ENCODE measurements at places on chromosomes 2 and 18.
A peak's percentile ranks its signal among the peaks of the same experiment; 100 is the strongest.

GRCh38 chr2:72833084-72833714, 7.4 kb upstream of the EXOC6B start:
- peak; percentile 62 for DNase-seq

- DNase-seq, result no peak
These were observed 63.6 kb upstream of the SH3RF3 start for GRCh38 chr2:109065391-109065734.

DNA sequence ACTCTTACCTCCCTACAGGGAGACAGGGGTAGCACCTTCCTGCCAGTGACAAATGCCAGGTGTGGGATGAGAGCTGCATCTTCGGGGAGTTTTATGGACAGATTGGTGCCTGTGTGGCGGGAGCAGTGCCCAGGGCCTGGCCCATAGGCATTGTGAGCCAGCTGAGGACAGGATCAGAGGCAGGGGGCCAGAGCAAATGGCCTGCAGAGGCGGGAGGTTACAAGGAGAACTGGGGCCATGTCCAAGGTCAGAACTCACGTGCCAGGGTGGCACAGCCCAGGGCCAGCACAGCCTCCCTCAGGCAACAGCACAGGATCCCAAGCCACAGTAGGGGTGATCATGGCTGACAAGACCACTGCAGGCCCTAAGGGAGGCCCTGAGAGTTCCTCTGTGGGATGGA, 40.2 kb upstream of the MCFD2 start:
- no peak for DNase-seq

GRCh38 chr2:19751631-19752030, 150.2 kb downstream of the TTC32 start:
- DNase-seq, result no peak

DNA sequence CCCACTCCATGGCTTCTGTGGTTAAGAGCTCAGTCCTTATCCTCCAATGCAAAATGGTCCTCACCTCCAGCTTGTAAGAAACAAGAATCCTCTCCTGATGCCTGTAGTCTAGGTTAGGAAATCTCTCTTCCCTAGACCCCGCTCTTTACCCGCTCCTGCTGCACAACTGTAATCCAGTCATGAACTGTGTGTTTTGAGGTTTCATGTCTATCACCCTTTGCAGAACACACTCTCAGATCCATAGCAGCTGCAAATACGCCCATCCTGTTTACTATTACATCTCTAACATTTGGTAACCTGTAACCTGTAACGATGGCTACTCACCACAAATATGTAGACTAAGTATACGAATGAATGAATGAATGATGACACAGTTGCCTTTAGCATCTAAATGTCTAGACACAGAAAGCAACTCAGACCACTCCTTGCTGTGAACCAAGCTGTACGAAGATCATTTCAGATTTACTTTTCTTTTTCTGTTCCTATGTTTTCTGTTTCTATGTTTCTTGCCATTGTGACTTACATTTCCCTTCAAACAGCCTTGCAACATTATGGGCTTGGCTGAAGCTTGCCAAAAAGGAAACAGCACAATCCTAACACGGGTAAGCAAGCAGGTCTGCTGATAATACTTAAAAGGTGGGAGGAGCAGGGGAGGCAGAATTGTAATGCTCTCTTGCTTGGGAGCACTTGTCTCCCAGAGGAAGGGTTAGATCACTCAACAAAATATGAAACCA, 53.7 kb downstream of the EPHA4 start:
- DNase-seq, result no peak

DNA sequence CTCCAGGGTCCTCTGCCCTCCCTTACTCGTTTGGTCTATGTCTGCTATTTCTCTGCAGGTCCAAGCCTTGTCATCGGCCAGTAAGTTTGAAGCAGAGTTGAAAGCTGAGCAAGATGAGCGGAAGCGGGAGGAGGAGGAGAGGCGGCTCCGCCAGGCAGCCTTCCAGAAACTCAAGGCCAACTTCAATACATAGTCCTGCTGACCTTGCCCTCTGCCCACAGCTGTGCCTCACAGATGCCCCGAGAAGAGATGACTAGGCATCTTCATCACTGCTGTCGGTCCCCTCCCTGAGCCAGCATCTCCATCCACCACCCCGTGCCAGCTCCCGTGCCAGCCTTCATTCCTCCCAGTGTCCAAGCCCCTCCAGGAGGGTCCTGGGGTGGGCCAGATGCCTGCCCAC, 15.6 kb upstream of the GIGYF2 start:
- DNase-seq, result no peak

DNA sequence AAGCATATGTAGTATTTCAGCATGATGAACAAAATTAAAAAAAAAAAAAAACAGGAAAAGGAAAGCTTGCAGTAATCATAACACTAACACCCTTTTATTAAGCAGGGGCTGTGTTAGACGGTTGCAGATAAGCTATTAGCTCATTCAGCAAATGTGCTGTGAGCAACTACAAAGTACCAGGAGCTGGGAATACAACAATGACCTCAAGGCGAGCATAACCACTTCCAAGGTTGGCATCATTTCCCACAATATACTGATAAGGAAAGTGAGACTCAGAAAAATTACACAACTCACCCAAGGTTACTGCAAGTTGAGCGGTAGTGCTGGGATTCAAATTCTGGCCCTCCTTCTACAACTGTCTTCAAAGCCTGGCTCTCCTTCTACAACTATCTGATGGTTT, 38.2 kb upstream of the ACTR3 start:
- peak; percentile 27 for DNase-seq

- no peak for DNase-seq
These were observed 356.2 kb upstream of the SMIM21 start for GRCh38 chr18:75783566-75784281.

GRCh38 chr2:112642966-112643365, 2.8 kb upstream of the SLC20A1 start:
- DNase-seq, result peak; percentile 38

DNA sequence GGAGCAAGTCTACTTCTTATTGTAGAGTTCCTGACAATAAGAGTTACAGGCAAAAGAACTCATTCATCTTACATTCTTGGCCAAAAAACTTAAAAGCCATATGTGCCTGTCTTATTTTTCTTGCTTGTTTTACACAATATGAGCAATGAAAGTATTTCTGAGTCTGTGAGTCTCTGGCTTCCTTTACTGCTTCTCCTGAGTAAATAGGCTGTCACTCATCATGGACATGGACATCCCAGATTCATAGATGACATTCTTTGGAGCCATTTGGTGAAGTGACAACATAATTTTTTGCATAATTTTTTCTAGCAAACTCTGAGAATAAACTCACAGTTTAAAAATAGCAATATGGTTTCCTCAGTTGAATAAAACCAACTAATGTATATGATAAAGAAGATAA, 179.3 kb downstream of the SNTG2 start:
- DNase-seq, result no peak

DNA sequence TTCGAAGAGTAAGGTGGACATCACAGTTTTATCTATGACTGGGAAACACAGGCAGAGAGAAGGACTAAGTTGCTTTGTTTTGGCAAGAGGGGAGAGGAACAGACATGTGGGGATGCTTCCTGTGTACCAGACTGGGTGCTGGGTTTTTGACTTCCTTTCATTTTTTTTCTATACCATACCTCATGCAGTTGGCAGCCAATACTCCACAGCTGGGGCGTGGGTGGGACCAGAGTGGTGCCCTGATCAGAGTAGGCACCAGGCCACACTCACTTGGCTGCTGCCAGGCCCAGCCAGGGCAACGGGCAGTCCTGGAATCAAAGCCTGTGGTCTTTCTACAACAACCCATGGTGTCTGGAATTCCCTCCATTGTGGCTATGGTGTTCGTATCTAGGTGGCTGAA, 45.2 kb downstream of the SH3RF3 start:
- no peak for DNase-seq

DNA sequence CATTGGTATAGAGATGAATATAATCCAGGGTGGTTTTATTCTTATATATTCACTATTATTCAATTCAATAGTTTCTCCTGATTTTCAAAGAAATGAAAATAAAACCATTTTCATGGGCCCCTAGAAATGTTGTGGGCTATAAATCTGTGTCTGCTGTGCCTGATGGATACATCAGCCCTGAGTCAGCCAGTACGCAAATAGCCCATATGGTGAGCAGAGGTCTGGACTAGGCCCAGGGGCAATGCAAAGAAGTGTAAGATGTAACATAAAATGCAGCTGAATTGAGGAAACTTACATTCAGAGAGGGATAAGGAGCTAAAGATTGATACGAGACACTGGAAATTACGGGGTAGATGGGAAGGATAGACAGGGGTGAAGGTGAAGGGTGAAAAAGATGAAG, 122.5 kb downstream of the MAIP1 start:
- DNase-seq, result no peak

DNA sequence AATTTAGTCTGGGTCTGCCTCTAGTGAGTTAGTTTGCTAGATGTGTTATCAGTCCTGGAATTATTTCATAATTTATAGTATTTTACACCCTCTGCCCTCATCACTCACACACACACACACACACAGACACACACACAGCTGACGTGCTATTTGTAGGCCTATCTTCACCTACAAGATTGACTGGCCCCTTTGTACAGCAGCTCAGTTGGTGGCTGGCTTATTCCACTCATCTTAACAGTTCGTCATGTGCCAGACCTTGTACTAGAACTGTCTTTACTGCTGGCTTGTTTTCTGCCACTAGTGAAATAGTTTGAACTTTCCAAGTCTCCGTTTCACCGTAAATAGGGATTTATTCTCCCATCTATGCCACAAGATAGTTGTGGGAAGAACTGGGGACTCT, 21.3 kb downstream of the CENPO start:
- no peak for DNase-seq

- peak; percentile 27 for DNase-seq
These were observed 66.4 kb downstream of the TSHZ1 start for GRCh38 chr18:75276818-75277609.

- no peak for DNase-seq
These were observed 445.7 kb upstream of the FANCL start for GRCh38 chr2:58686776-58687175.

GRCh38 chr2:69073928-69074570, 61.1 kb downstream of the ANTXR1 start:
- DNase-seq, result peak; percentile 29

GRCh38 chr2:97935719-97936161, 60.0 kb downstream of the TMEM131 start:
- peak; percentile 18 for DNase-seq

DNA sequence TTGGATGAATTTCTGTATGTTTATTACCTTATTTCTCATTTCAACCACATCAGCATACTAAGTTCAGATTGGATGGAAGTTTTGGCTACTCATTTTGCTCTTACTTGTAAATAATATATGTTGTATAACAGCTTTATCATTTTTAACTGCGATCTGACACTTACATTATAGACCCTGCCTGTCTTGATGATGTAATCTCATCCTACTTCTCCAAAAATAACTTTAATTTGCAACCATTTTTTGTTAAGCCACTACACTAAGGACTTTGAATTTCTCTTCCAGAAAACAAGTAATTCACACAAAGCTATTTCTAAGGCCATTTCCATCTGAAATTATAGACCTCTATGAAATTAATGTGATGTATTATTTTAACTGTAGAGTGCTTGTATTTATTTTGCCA, 240.7 kb downstream of the WDR7 start:
- no peak for DNase-seq

- DNase-seq, result peak; percentile 12
These were observed 467.7 kb downstream of the EPHA4 start for GRCh38 chr2:221104361-221104811.

DNA sequence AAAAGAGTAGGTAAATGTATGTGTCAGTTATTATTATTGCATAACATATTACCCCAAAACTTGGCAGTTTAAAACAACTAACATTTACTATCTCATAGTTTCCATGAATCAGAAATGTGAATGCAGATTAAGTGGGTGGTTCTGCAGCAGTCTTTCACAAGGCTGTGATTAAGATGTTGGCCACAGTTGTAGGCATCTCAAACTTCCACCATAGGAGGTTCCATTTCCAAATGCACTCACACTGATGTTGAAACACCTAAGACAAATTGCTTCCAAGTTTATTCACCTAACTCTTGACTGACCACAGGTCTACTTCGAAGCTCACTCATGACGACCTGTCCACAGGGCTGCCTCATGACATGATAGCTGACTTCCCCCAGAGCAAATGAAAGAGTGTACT, 360.8 kb downstream of the GRB14 start:
- no peak for DNase-seq

GRCh38 chr2:127015106-127015910, 91.6 kb downstream of the BIN1 start:
- DNase-seq, result no peak

- DNase-seq, result no peak
These were observed 57.9 kb downstream of the TLK1 start for GRCh38 chr2:171102802-171103201.

- DNase-seq, result no peak
These were observed 36.2 kb downstream of the EPG5 start for GRCh38 chr18:45930963-45931362.

DNA sequence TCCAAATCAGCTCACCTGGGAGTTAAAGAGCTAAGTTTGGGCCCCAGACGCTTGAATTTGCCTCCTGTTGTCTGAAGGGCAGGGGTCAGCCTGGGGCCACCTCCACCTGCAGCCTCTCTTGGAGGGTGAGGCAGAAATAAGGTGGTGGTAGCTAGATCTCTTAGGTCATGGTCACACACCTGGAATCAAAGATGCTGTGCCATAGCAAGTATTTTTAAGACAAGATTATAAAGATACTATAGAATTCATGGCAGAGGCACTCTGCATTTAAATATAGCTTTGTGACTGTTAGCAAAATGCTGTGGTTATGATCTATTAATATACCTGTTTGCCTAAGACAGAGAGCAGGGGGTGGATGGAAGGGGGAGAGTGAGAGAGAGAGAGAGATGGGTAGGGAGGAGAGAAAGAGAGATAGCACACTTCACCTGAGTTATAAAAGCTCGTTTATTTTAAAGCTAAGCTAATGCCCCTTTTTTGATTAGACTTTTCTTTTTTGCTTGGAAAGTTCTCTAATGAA, 242.7 kb downstream of the TMEM182 start:
- no peak for DNase-seq

DNA sequence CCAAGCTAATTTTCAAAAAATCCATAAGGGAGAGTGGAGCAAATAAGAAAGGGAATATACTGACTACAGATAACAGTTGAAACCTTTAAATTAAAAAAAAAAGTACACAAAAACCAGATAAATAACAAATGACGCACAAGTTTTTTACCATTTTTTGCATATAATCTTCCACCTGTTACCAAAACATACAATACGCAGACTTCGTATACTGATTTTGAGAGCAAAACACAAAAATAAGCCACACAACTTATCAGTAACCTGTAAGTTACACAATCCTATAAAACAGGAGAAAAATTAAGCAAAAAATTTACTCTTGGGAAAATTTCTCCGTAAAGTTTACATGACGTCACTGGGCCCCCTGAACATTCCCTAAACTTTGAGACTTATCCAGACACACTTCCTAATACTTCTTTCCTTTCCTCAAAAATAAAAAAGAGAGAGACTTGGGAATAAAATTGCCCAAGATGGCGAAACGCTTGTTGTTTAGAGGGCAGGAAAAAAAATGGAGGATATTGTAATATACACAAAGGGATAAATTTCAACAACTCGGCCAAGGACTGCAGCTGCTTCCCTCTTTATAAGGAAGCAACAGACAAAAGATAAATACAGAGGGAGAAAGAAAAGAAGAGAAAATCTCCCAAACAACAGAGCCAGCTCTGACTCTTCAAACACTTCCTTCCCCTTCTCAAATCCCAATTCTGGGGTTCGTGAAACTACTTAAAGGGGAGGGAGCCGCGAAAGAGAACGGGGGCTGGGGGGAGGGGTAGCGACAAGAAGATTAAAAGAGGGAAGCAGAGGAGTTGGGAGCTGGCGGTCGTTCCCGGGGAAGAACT, 1.6 kb downstream of the BAZ2B start:
- peak; percentile 65 for DNase-seq

- DNase-seq, result peak; percentile 72
These were observed 147.0 kb upstream of the KLHL14 start for GRCh38 chr18:32919799-32920198.
